ENCODE measurements at places on chromosomes 13 and 19.

DNA sequence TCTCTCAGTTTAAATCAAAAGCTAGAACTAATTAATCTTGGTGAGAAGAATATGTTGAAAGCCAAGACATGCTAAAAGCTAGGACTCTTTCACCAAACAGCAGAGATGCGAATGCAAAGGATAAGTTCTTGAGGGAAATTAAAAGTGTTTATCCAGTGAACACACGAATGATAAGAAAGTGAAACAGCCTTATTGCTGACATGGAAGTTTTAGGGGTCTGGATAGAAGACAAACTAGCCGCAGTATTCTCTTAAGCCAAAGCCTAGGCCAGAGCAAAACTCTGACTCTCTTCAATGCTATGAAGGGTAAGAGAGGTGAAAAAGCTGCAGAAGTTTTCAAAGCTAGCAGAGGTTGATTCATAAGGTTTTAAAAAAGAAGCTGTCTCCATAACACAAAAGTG is 103.0 kb downstream of the UFM1 start:
- no peak for DNase-seq

DNA sequence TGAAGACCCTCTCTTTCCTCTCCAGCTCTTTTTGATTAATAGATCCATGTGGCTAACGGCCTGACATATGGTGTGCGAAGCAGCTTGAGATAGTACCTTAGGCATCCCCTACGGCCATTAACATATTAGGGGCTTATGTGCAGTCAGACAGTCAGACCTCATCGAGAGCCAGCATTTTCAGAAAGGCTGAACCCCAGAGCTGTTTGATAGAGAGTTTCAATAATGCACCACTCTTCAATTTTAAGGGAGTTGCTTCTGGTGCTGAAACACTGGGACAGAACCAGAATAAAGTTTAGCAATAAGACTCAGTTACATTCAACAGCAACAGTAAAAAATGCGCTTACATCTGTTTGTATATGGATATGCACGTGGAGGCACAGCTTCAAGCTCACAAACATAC is 10.8 kb downstream of the POU4F1 start:
- no peak for DNase-seq

DNA sequence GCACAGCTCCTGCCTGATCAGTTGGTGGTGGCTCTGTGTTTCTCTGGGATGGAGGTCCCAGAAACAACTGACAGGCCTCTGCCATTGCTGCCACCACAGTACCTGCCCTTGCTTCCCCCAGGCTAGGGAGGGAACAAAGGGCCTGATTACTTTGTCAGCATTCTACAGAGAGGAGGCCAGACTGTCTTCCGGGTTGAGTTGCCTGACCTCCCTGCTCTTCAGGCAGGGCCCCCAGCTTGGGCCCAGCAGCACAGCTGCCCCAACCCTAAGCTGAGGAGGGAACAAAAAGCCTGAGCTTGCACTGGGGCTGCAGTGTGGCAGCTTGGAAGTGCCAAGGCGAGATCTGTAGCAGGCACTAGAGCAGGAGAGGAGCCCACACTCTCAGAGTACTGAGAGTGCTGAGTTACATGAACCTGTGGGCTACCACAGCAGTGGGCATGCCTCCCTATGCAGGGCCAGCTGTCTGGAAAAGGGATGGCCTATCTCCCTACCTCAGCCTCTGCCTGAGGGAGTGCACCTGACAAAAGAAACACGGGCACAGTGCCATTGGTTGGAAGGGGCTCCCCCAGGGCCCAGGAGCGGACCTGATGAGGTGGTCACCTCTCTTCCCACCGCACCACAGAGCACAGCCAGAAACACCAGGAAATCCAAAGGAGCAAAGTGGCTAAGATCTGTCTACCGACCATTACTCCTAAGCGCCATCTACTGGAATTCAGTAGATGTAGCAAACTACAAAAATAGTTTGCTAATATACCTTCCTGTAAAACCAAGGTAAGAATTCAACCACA is 24.4 kb downstream of the SLC25A15 start:
- DNase-seq = no peak

GRCh38 chr13:52348983-52349780 is 56.8 kb downstream of the THSD1 start:
- DNase-seq = no peak

DNA sequence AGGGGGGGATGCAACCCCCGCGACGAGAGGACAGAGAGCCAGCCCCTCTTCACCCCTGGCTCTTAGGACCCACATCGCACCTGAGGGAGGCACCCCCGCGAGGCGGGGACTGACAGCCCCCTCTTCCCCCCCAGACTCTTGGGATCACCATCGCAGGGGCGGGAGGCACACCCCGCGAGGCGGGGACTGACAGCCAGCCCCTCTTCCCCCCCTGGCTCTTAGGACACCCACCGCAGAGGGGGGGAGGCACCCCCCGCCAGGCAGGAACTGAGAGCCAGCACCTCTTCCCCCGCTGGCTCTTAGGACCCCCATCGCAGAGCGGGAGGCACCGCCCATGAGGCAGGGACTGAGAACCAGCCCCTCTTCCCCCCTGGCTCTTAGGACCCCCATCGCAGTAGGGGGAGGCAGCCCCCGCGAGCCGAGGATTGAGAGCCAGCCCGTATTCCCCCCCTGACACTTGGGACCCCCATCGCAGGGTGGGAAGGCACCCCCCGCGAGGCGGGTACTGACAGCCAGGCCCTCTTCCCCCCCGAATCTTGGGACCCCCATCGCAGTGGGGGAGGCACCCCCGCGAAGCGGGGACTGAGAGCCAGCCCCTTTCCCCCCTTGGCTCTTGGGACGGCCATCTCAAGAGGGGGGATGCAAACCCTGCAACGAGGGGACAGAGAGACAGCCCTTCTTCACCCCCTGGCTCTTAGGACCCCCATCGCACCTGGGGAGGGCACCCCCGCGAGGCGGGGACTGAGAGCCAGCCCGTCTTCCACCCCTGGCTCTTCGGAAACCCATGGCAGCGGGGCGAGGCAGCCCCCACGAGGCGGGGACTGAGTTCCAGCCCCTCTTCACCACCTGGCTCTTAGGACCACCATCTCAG is 2425.1 kb upstream of the PCDH20 start:
- DNase-seq = no peak

GRCh38 chr13:109700176-109700575 is 86.2 kb downstream of the IRS2 start:
- no peak for DNase-seq

- no peak for DNase-seq
Measured at GRCh38 chr13:85666356-85666755, 132.9 kb downstream of the SLITRK6 start.

DNA sequence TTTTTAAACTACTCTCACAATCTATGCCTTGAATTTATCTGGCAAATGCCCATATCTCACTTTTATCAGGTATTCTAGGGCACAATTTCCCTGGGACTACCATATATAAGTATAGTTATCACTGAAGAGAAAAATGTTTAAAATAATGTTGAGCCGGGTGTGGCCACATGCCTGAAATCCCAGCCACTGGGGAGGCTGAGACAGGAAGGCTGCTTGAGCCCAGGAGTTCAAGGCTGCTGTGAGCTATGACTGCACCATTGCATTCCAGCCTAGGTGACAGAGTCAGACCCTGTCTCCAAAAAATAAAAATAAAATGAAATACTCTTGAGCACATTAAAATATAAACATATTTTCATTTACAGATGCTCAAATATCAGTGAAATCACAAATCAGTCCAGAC is 4.1 kb downstream of the KATNAL1 start:
- DNase-seq = no peak

DNA sequence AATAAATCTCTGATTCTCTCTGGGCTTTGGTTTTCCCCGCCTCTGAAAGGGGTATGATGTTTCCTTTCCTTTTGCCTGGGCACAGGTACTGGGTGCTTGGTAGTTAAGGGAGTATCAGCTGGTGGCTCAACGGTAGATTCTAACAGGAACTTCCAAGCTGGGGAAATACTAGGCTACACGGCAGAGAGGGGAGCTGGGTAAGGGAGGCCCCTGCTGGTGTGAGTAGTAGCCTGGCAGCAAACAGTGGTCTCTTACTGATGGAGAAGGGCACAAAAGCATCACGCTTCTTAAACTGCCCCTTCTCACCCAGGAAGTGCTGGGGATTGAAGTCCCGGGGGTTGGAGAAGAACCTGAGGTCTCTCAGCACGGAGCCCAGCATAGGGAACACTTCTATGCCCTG is 26.9 kb upstream of the CYP2A7 start:
- DNase-seq = no peak

Measured in activated naive CD4-positive, alpha-beta T cell treated with anti-CD3 and anti-CD28 coated beads, Interleukin-2, amount 50 U/mL, for 16 hours (primary cell).